Karpas-422 (cell line): ENCODE measurements at places on chromosomes 4 and X. TPM values are rescaled to one million over a fixed set of nuclear protein-coding genes. Genes with fewer than 3 reads are reported as not detected.

Gene SLC6A14
- total RNA-seq: not detected in 2 replicates

GRCh38 chr4:55447108-55447708, 51.5 kb downstream of the TMEM165 start:
- DNase-seq: no peak

DNA sequence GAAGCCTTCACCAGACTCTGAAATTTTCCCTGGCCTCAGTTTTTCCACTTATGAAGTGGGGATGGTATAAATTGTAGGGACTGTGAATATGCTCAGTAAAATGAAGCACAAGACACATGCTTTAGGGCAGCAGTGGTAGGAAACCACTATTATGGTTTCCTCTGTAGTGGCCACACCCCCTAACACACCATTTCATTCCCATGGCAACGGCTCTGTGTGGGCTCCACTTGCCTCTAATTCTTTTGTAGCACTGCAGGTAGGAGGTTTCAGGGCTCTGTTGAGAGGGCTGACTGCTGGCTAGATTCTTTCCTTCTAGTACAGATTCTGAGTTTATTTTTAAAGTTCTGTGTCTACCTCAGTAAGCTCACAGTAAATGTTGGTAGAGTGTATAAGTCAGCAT, 3.5 kb upstream of the VMA21 start:
- peak; percentile 49 for DNase-seq

- DNase-seq: peak; percentile 58
These were observed 648 bp upstream of the SCD5 start for GRCh38 chr4:82799006-82799881.

Gene MAGEB10
- total RNA-seq: not detected in 2 replicates

Gene SPOCK3
- 0.65 TPM in 1 of 2 replicates, not detected in the other for total RNA-seq

DNA sequence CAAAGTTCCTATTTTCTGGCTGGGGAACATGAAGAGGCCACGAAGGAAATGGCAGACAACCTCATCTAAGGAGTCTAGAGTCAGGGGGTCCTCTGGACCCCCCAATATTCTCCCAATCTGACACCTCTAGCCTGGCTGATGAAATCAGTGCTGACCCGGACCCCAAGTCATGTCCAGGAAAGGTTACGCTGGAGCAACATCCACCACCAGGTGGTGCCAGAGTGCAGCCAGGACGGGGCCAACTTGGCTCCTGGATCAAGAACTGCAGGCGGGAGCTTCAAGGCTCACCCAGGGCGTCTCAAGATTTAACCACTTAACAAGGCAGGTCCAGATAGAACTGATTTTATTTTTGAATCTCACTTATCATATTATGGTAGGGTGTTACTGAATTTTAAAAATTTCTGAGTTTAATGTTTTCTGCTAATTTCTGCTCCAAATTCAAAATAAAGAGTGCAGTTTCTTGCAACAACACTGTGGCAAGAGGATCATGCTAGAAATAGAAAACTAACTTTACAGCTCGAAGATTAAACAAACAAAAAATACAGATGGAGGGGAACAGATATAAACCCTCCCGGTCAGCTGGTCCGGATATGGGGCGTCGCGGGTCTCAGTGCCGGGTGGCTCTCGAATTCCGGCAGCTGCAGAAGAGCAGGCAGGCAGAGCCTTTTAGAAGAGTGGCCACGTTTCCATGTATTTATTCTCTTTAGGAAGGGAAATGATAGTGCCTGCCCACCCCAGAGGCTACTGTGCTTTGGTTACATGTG, 135.5 kb downstream of the AFAP1 start:
- peak; percentile 89 for DNase-seq

- no peak for DNase-seq
These were observed 205.0 kb upstream of the PDE5A start for GRCh38 chr4:119833611-119834010.

DNA sequence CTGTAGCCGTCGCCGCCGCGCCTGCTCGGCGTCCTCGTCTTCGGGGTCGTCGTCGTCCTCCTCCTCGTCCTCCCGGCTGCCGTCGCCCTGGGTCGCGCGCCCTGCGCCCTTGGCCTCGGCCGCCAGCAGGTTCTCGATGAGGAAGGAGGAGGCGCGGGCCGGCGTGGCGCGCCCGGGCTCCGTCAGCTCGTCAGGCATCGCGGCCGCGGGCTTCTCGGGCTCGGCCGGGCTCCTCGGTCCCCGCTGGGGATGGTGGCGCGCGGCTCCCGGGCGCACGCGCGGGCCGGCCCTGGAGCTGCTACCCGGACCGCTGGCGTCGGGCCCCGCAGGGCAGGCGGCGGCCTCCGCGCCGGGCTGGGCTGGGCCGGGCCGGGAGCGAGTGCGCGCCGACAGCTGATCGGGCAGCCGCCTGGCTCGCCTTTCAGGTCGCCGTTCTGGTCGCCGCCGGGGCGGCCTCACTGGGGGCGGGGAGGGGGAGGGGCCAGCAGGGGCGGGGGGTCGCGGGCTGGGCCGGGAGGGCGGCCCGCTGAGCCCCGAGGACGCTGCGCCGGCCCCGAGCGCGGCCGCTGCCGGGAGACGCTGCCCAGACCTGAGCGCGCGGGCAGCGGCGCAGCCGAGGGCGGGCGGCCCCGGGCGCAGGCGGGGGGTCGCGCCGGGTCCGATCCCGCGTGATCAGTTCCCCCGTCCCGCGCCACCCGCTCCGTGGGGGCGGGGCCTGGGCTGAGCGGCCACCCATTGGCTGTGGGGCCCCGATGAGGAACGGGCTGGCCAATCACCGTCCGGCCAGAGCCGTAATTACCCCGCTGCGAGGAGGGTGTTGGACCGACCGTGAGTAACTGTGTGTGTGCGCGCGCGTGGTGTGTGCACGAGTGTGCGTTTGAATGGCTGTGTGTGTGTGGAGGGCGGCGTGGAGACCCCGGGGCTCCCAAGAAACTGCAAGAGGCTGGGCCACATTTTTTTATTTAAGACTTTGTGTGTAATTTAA, at the start of gene HMX1:
HMX1 (minus strand) TSS at position 423 of the 985 bp plus-strand sequence; CDS start at position 198, 225 bp downstream.
- DNase-seq: no peak

DNA sequence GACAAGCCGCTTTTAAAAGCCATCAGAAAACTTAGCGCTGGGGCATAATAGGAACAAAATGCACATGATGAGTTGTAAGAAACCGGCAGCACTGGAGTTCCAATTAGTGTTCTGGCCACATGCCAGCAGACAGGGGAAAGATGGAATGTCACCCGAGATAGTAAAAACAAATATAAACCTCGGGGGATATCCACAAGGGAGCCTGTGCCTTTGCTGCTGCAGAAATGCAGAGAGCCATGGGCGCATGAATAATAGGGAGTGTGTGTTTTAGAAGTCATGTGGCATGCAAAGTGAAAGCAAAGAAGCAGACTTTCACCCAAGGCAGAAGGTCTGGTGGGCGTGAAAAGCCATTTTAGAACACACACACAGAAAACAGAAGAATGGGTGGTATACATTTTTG, 19.1 kb downstream of the GPRASP3 start:
- DNase-seq: no peak

Gene RAB40AL
- 0.40 and 0.67 TPM in 2 replicates for total RNA-seq

Gene DSPP
- not detected in 2 replicates for total RNA-seq

- peak; percentile 54 for DNase-seq
These were observed 424.0 kb upstream of the NDST4 start for GRCh38 chr4:115537387-115537786.

DNA sequence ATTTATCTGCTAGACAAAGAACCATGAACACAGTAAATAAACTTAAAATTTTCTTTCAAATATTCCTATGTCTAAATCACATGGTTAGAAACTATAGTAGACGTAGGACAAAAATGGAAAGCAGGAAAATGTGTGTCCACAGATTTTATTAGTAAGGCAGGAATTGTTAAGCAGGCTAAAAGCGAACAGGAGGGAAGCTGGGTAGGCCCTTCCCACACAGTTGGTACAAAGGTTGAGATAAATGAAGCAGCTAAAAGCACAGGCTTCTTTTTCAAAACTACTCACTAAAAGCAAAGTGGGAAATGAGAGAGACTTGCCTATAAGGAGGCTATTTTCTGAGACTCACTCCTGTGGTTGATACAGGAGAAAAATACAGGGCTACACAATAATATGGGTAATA, 108.1 kb upstream of the PABPC4L start:
- no peak for DNase-seq

Gene F9
- not detected in 2 replicates for total RNA-seq

DNA sequence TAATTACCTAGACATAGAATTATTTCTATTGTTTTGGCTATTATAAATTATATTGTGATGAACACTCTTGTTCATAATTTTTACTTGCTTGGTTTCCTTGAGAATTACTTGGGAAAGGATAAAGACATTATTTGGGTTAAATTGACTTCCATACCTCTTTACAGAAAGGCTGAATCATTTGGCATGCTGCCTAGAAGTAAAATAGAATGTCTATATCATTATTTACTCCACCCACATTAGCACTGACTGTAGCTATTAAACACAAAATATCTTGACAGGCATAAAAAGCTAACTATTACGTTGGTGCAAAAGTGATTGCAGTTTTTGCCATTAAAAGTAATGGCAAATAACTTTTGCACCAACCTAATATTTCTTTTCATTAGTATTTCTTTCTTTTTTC, 29.7 kb upstream of the ADH6 start:
- DNase-seq: no peak

Gene SGCB
- total RNA-seq: 9.6 and 9.8 TPM in 2 replicates

Gene ETNPPL
- not detected in 2 replicates for total RNA-seq

GRCh38 chr4:55440786-55441185, 45.0 kb downstream of the TMEM165 start:
- no peak for DNase-seq
